ENCODE measurements at places on chromosomes 7 and 10. TPM values are rescaled to one million over a fixed set of nuclear protein-coding genes. Genes with fewer than 3 reads are reported as not detected.

- DNase-seq: no peak
Observed at GRCh38 chr7:18087026-18087686, 59.5 kb upstream of the PRPS1L1 start.

DNA sequence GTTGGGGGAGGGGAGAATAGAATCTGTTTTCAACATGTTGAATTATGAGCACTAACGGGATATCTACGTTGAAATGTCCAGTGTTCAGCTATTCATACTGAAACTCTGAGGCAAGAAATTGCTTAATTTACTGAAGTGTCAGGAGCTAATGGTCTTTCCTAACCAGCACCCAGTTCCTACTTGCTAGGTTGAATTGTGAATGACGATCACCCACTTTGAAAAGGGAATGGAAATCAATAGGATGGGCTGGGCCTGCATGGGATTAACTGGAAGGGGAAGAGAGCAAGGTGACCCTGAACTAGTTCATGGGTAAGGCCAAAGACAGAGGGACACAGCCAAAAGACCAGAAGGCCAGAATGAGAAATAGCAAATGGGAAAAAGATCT is 51.3 kb downstream of the HIPK2 start:
- no peak for DNase-seq

- peak; percentile 14 for DNase-seq
Observed at GRCh38 chr10:79905322-79906314, 43.3 kb downstream of the SFTPD start.

GRCh38 chr7:137771273-137771672 is 75.5 kb downstream of the DGKI start:
- DNase-seq: no peak

DNA sequence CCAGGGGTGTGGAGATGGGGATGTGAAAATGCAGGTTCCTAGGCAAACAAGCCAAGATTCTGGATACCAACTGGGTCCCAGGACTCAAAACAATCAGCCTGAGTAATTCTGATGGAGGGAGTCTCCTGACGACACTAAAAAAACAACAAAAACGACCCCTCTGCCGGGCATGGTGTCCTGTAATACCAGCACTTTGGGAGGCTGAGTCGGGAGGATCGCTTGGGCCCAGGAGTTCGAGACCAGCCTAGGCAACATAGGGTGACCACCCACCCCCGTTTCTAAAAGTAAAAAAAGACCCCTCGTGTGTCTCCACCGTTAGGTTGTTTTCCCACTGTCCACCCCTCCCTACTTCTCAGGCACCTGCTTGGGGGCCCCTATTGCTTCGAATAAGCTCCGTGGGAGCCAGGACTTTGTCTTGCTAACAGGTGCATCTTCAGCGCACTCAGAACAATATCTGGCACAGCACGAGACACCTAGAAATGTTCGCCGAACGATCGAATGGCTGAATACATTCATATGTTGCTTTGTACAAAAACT is 743 bp upstream of the NRF1 start:
- DNase-seq: no peak

DNA sequence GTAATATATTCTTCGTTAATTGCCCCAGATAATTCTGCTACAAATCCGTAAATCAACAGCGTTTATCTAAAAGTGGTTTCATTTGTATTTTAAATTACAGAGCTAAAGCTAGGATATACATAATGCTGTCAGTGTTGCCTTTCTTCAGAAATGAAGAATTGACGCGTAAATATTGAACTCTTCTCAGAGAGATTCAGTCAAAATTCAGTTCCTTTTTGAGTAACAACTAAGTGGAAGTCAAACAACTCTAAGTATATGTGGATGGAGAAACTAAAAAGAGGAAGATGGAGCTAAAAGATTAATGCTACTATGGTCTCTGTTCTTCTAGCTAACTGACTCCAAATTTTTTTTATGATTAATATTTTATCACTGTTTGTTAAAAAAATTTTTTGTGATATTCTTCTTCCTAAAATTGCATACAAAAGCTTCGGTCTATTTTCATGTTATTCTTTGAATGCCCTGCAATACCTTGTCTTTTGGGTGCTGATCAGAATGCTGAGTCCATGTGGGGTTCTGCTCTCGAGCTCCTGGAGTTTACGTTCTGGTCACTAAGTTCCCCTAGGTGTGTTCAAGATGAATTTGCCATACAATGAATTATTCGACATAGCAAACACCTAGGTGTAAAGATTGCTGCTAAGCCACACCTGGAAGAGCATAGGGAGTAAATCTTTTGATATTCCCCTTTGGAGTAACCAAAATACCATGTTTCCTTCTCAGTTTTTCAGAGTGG is 20.7 kb downstream of the MDFIC start:
- DNase-seq: no peak

GRCh38 chr10:86914734-86915133 is 42.7 kb downstream of the MMRN2 start:
- DNase-seq: no peak

- DNase-seq: no peak
Observed at GRCh38 chr10:86603256-86603655, 51.1 kb upstream of the OPN4 start.

GRCh38 chr10:52785418-52785817 is 12.8 kb upstream of the MBL2 start:
- DNase-seq: no peak

DNA sequence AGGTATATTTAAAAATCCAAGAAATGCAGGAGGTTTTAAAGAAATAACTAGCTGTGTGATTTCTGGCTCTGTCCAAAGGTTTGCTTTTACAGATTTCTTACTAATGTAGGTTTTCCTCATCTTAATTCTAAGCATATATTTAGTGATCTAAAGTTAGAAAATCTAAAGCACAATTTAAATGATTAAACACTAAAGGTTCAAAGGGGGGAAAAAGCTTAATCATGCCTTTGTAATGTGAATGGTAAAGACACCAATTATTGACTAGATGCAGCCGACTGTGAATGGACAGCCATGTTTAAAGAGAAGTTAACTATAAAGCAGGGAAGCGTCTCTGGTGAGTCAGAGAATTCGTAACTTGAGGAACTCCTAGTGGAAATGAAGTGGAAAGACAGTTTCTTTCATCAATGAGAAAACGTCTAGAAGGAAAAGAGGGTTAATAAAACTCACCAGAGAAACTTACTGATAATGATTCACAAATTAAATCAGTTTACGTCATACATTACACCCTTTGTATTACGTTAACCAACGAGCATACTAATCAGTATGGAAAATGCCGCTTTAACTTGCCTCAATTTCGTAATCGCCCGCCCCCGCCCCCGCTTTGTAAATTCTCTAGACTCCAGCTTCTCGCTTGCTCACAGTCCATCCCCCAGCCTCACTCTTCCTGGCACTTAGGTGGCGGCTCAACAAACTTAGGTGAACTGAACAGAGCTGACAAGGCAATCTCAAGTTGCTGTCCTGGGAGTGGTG is 1.1 kb upstream of the HBP1 start:
- DNase-seq: peak; percentile 72

- no peak for DNase-seq
Observed at GRCh38 chr7:31853380-31853779, 166.4 kb downstream of the PPP1R17 start.

- DNase-seq: no peak
Observed at GRCh38 chr7:80890426-80891258, 28.2 kb downstream of the SEMA3C start.

DNA sequence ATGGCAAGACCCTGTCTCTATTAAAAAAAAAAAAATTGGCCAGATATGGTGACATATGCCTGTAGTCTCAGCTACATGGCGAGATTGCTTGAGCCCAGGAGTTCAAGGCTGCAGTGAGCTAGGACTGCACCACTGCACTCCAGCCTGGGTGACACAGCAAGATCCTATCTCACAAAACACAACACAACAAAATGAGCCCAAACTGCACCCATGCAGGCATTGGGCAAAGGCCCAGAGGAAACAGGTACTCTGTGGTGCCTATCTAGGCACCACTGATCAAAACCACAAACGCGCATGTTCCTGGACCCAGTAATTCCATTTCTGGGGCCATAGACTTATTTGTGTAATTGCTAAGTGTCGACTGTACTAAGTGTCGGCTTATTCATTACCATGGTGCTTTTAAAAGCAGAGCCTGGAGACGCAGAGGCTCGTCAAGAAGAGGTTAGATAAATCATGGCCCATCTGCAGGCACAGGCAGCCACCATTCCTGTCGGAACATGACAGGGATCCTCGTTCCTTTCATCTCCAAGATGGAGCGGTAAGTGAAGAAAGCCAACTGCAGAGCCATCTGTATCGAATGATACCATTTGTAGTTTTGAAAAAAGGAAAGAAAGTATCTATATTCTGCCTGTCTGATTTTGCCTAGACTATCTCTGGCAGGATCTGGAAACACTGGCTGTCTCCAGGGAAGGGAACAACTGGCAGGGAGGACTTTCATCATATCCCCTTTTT is 160.4 kb upstream of the RHEB start:
- no peak for DNase-seq

KAT6B gene
- total RNA-seq: 8.0 TPM

GBX1 gene
- not detected for total RNA-seq

SEMA4G gene
- 4.7 TPM for total RNA-seq

TACR2 gene
- total RNA-seq: 0.27 TPM

NKX1-2 gene
- not detected for total RNA-seq

BRI3 gene
- total RNA-seq: 127 TPM

HOXA5 gene
- total RNA-seq: 19.1 TPM

HOXA2 gene
- total RNA-seq: 1.1 TPM

COL26A1 gene
- total RNA-seq: 0.21 TPM

Measured in kidney epithelial cell (primary cell).